ENCODE measurements at places on chromosomes 2 and 18. TPM values are rescaled to one million over a fixed set of nuclear protein-coding genes. Genes with fewer than 3 reads are reported as not detected.

The PID1 gene
- under 0.01 TPM for total RNA-seq

The DNAJC5G gene
- total RNA-seq = 0.98 TPM

The DCC gene
- total RNA-seq = not detected

The ZNF407 gene
- total RNA-seq = 22.0 TPM

The PKDCC gene
- 3.9 TPM for total RNA-seq

The CLASP1 gene
- 61.0 TPM for total RNA-seq

The DNAH6 gene
- under 0.01 TPM for total RNA-seq

The SLC14A1 gene
- not detected for total RNA-seq

The ZC3H6 gene
- total RNA-seq = 3.0 TPM

The GALNT13 gene
- 2.3 TPM for total RNA-seq

The ALK gene
- total RNA-seq = not detected

The NEU2 gene
- total RNA-seq = not detected

The IHH gene
- total RNA-seq = 0.33 TPM

The PCARE gene
- total RNA-seq = not detected

The KIF3C gene
- 23.2 TPM for total RNA-seq

The EMILIN1 gene
- 1.4 TPM for total RNA-seq

The OSBPL6 gene
- 6.7 TPM for total RNA-seq

The OXER1 gene
- not detected for total RNA-seq

The PSMA8 gene
- not detected for total RNA-seq

The C18orf63 gene
- total RNA-seq = not detected

The GKN1 gene
- total RNA-seq = not detected

The EML6 gene
- total RNA-seq = 0.65 TPM

The CNGA3 gene
- not detected for total RNA-seq

The KIF1A gene
- total RNA-seq = not detected

The PXDN gene
- total RNA-seq = 560 TPM

The TAF1B gene
- total RNA-seq = 31.4 TPM

The SRD5A2 gene
- not detected for total RNA-seq

The ZSWIM2 gene
- total RNA-seq = 0.10 TPM

The HRH4 gene
- 0.10 TPM for total RNA-seq

The RGPD5 gene
- total RNA-seq = 47.7 TPM

The SLC40A1 gene
- total RNA-seq = 44.4 TPM

The COL5A2 gene
- total RNA-seq = 107 TPM

The C2orf42 gene
- 18.6 TPM for total RNA-seq

The ARHGAP25 gene
- 5.2 TPM for total RNA-seq

The TMEM178A gene
- total RNA-seq = not detected

The TEX44 gene
- total RNA-seq = not detected

The VWA3B gene
- total RNA-seq = not detected

The FBLN7 gene
- 4.6 TPM for total RNA-seq

The SERPINB10 gene
- total RNA-seq = not detected

The CHRND gene
- total RNA-seq = not detected

The POTEF gene
- total RNA-seq = 0.33 TPM

The UGT1A3 gene
- total RNA-seq = not detected

The CENPA gene
- 5.2 TPM for total RNA-seq

The PAX3 gene
- not detected for total RNA-seq

The SLC38A11 gene
- not detected for total RNA-seq

The IGFBP2 gene
- 17.3 TPM for total RNA-seq

The AOX1 gene
- 10.1 TPM for total RNA-seq

The DSG2 gene
- 0.19 TPM for total RNA-seq

The ERLEC1 gene
- total RNA-seq = 39.5 TPM

The SOWAHC gene
- 6.2 TPM for total RNA-seq

The ICOS gene
- total RNA-seq = not detected

The FSHR gene
- total RNA-seq = not detected

The MOCOS gene
- 0.48 TPM for total RNA-seq

The IL36A gene
- not detected for total RNA-seq

The PJVK gene
- 0.98 TPM for total RNA-seq

Measured in vein endothelial cell (primary cell).